D721Med (cell line): ENCODE measurements at places on chromosomes 7 and 10.

- no peak for DNase-seq
These were observed 178.3 kb upstream of the KLF14 start for GRCh38 chr7:130912082-130912861.

GRCh38 chr10:72068901-72069446 lies 19.4 kb downstream of the SPOCK2 start:
- no peak for DNase-seq

DNA sequence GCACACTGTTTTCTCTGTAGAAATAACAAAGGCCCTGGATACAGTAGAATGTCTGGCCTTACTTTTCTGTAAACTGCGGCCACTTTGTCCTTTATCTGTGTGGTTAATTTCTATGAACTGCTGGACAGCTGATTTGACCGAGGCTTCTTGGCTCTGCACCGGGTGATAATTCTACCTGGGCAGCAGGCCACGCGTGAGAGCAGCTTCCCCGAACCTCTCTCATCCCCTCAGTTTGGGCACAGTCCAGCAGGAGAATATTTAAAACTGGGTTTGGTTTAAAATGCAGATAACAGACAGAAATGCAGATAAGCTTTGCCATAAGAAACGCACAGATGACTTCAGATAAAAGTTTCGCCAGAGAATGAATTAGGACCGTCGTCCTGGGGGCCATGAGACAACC lies 81.0 kb downstream of the CELF2 start:
- no peak for DNase-seq

DNA sequence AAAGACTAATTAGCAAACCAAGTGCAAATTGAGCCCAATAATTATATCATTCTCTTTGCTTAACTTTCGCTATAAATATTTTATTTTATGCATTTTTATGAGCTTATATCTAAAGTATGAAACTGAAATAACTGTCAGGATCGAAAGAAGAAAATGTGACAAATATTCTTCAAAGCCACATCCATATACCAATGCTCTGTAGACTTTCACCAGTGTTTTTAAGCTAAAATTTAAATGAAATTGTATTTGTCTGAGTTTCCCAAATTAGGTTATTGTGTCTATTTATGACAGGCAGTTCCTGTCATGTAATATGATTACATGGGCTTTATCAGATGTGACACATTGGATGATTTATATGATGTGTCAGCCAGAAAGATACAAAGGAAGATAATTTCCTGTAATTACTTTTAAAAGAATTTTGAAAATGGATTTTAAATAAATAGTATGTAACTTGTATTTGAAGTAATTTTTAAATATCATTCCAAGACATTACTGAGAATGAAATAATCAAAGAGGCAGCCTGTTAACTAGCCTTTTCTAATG lies 317.9 kb upstream of the KLF6 start:
- DNase-seq: no peak

DNA sequence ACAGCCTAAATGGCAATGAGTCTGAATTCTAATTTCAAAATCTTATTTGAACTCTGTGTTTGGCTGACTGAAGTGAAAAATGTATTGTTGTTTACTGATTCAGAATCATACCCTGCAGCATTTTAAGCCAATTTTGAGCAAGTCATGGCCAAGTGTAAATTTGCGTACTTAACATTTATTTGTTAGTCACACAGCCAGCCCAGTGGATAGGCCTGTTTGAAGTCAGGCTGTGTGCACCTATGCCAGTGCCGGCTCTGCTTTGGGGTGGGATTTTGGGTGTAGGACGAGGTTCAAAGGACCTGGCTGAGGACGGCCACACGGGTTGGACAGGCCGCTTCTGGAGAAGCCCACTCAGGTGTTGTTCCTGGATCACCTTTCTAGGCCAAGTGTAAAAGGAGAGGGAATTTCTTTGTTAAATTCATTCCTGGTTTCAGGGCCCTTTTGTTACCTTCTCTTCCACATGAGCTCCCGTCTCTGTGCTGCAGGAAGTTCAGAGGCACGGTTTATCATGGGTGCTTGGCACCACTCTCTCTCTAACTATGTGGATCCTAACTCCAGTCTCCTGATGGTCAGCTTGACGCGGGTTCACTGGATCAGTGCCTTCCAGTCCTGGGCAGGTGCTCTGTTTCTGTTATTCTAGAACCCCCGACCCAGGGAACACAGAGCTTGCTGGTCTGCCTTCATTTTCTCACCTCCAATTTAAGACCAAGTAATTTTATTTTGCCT lies 84.7 kb downstream of the CCNY start:
- DNase-seq: no peak

- no peak for DNase-seq
These were observed 177.9 kb upstream of the PTN start for GRCh38 chr7:137521451-137521850.
